GM12865 (cell line): ENCODE measurements at places on chromosomes 3 and 15.

DNA sequence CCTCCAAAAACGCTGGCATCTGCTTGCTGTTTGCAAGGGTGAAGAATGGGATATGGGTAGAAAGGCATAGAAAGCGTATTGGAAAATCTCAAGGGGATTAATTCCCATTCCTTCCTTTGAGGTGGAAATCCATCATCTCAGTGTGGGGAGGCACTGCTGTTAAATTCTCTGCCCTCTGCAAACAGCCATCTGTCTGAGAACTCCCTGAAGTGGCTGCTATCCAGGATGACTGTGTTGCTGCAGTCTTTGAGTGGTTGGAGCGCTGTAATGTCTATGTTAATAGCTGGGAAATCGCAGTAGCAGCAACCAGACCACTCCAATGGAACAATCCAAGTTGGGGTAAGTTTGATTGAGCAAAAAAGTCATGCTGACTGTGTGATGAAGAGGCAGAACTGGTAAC, 625.9 kb downstream of the NLGN1 start:
- no peak for DNase-seq

DNA sequence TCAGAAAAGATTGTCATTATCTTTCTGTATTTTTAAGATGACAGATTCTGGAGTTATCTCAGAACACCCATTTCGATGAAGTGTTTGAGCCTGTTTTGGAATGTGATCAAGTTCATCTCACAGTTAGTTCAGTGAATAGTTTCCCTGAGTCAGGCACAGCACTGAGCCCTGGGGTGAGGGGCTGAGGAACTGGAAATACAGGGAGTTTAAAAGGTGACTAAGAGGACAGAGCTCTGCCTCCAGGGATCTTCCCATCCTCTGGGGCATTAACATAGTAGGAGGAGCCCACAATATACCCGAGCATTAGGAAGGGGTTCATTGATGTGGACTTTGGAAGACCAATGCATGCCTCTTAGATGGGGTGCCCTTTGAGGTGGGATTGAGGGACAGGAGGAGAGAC, 355.1 kb downstream of the CLSTN2 start:
- no peak for DNase-seq

- no peak for DNase-seq
Measured at GRCh38 chr3:178120367-178120766, 415.9 kb upstream of the KCNMB2 start.

DNA sequence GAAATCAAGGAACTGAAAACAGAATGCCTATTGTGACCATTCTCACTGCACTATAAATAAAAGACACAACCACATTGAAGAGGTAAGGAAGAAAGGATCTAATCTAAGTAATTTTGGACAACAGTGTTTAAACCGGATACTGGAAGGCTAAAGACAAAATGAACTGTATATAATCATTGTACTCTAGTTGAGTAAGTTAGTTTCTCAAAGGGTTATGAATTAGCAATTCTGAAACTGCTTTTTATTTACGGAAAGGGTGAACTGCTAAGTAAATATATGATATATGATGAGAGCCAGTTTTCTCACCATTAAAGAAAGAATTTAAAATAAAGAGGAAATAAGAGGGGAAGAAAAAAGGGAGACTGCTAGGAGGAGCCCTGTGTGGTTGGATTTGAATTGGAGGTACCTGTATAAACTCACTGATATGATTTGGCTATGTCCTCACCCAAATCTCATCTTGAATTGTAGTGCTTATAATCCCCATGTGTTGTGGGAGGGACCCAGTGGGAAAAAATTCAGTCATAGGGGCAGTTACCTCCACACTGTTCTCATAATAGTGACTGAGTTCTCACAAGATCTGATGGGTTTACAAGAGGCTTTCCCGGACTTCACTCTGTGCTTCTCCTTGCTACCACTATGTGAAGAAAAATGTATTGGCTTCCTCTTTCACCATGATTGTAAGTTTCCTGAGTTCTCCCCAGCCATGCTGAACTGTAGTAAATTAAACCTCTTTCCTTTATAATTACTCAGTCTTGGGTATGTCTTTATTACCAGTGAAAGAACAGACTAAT, 607.7 kb downstream of the PYDC2 start:
- peak; percentile 61 for DNase-seq

- no peak for DNase-seq
Measured at GRCh38 chr3:98695796-98696195, 67.3 kb upstream of the ST3GAL6 start.

- DNase-seq, result no peak
Measured at GRCh38 chr15:33639456-33639855, 328.7 kb downstream of the RYR3 start.

DNA sequence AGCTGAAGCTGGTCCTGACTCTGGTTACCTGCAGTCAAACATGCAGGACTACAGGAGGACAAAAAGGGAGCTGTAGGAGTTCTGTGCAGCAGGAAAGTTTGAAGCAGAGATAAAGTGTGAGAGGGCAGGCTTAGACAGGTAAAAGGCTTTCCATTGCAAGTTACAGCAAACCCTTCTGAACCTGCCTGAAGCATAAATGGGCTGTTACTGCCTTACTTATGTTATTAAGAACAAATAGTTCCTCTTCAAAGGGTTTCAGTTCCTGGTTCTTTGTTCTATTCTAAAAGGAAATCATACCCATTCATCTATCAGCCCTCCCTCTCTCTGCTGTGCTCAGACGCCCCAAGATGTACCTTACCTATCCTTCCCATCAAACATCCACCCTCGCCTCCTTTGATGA, 52.4 kb upstream of the CACNA2D3 start:
- no peak for DNase-seq

- peak; percentile 10 for DNase-seq
Measured at GRCh38 chr3:197428117-197428801, 127.5 kb downstream of the BDH1 start.

DNA sequence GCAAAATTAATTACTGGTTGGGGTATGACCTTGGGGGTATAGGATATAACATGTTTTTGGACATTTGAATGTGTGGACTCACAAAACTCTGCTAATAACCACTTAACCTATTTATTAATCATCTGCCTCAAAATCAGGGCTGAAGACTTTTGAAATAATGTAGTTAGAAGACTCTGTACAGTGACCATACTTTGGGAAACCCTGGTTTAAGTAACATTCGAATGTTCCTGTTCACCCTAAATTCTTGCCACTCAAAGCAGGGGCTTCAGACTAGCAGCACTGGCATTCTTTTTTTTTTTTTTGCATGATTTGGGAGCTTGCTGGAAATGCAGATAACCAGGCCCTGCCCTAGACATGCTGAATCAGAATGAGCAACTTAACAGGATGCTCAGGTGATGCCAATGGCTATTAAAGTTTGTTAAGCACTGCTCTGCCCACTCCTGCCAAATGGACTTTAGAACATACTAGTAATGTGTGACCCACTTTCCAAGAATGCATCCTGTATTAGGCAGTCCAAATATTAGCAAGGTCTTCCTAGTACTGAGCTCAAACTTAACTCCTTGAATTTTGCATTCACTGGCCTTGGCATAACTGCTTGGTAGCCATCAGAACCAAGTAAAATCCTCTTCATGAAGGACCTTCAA, 12.7 kb upstream of the ST3GAL6 start:
- DNase-seq, result no peak

DNA sequence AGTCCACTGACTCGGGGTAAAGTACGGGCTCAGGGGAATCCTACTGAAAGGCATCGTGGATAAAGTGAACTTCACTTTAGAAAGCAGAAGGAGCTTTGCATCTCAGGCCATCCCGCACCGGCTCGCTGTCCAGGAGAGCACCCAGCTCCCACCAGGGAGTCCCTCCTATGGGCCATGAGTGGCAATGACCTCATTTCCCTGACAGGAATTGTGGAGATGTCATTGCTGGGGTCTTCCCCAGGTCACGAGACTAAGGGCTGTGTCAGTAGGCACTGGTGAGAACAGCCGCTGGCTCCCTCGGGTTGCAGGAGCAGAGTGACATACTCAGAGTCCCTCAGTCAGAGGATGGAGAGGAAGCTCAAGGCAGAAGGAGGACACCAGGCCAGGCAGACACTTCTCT, 97.3 kb downstream of the XXYLT1 start:
- DNase-seq, result no peak

- peak; percentile 45 for DNase-seq
Measured at GRCh38 chr15:39171944-39172368, 408.9 kb upstream of the THBS1 start.

GRCh38 chr3:195133462-195133861, 137.5 kb downstream of the XXYLT1 start:
- peak; percentile 52 for DNase-seq

DNA sequence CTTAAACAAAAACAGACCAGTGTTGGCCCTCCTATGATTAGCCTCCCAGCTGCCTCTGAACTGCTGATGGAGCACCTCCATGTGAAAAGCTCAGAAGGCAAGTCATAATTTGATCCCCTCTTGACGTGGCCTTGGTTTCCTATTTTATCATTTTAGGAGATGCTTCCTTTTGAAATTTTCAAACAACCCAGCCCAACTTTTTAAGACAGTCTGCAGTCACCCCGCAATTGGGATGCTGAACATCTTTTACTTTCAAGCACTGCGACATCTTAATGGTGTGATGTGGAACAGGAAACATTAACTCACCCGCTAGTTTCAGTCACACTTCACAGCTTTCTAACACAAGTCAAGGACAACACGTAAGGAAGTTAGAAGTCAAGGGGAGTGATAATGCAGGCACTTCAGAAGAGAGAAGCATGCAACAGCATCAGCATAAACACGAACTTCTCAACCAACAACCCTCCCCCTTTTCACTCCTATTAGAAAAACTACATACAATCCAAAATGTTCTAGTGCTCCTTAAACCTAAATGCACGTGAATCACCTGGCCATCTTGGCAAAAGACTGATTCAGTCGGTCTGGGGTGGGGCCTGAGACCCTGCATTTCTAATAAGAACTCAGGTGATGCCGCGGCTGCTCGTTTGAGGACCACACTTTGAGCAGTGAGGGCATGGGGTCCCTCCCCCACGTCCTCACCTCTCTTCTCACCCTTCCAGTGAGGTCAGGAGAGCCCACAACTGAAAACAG, 161.5 kb downstream of the FOXP1 start:
- peak; percentile 72 for DNase-seq

DNA sequence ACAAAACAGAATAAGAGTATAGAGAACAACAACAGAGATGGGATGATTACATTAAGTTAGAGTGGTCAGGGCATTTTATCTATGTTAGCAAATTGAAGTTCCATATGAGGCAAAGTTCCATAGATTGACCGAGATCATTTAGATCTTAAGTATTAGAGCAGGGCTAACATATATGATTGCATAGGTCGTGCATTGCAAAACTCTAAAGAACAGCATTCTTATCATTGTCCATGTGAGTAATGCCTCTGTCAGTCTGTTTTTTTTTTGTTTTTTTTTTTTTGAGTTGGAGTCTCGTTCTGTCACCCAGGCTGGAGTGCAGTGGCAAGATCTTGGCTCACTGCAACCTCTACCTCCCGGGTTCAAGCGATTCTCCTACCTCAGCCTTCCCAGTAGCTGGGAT, 341.7 kb upstream of the KCNH8 start:
- DNase-seq, result no peak

DNA sequence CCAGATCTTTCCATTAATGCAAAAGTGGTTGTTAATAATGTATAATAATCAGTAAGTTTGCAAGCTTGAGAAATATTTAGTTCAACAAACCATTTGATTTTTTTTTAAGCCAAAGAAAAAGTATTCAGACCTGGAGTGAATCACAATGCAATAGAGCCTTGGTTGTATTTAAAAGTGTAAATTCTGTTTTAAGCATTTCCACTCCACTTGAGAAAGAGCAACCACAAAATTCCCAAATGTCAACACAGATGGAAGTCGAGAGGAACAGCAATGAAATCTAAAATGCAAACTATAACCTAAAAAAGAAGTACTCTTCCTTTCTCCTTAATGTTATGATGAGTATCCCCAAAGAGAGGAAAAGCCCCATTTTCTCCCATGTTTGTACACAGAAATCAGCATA, 20.2 kb downstream of the GBE1 start:
- no peak for DNase-seq

GRCh38 chr3:10474275-10474646, 31.1 kb downstream of the ATP2B2 start:
- no peak for DNase-seq

- no peak for DNase-seq
Measured at GRCh38 chr15:82110144-82110543, 64.3 kb upstream of the MEX3B start.

- peak; percentile 48 for DNase-seq
Measured at GRCh38 chr3:171309906-171310359, 150.3 kb downstream of the TNIK start.

DNA sequence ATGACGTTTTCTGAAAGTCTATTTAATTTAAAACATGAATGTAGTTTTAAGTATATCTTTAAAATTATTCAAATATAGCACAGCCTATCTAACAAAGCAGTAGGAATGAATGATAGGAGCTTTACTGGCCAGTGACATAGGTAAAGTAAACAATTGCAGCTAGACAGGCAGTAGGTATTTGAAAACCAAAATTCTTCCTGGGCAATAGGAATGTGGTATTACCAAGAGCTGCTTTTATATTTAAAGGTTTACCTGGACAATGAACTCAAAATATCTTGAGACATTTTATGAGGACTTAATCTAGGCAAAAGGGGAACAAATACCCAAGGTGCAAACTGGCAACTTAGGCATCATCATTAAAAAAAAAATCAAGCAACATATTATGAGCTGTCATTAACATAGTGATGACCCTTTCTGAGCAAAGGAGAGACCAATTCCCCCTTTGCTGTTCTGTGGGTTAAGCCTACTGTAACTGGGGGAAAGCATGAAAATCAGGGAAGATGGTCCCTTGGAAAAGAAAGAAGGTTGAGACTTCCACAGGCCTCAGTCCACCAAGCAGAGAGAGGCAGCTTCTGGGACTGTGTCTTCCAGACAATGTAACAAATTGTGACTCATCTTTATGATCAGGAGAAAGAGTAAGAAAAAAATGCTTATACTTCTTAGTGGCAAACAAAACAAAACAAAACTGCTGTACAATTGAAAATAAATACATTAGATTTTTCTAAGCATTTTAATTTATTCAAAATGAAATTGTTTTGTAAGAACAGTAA, 12.9 kb downstream of the ISL2 start:
- no peak for DNase-seq

GRCh38 chr3:67901681-67902080, 247.3 kb upstream of the SUCLG2 start:
- DNase-seq, result no peak

DNA sequence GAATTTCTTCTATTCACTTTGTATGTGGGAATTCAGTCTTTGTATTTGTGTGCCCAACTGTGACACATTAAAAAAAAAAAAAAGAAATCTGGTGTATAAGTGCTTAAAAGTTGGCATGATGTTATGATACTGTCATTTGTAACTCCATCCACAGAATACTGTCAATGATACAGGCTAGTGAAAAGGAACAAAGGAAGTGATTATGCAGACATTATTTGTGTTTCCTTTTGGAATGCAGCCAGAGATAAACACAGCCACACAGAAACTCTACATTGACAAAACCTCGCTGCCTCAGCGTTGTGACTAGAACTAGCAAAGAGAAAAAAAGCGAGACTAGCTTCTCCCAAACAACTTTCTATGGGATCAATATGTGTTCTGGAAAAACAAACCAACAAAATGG, 519.2 kb upstream of the AGTR1 start:
- DNase-seq, result no peak

- no peak for DNase-seq
Measured at GRCh38 chr3:168398371-168399025, 302.8 kb upstream of the GOLIM4 start.
